ENCODE measurements at places on chromosomes 1 and 21. TPM values are rescaled to one million over a fixed set of nuclear protein-coding genes. Genes with fewer than 3 reads are reported as not detected.

Gene ZNF648
- polyA plus RNA-seq, result 0.04 TPM

Gene TNFRSF8
- 0.25 TPM for polyA plus RNA-seq

Gene PI4KB
- 51.9 TPM for polyA plus RNA-seq

GRCh38 chr1:27403065-27403726 lies 10.8 kb downstream of the GPR3 start:
- H3K4me3 ChIP-seq, result no peak overlapping the region
- H3K27me3 ChIP-seq, result no peaks in the 10 kb centered on the region
- DNase-seq, result peak; percentile 27
- peak overlapping the region; percentile 49 for H3K27ac ChIP-seq

DNA sequence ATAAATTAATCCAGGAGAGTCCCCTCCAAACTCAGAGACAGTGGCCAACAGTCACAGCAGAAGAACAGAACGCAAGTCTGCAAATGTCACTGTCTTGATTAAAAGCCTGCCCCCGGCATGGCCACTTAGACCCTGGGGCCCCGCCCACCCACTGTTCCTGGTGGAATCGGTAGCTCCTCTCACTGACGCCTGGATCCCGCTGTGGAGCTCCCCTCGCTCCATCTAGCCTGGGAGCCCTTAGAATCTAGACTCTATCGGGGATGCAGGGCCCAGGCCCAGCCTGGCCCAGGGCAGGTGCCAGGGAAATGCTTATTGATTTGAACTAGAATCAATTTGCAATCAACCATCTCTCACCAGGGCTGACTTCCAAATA lies 21.4 kb upstream of the PLEKHG5 start:
- no peaks in the 10 kb centered on the region for H3K27me3 ChIP-seq
- DNase-seq, result no peak
- H3K4me3 ChIP-seq, result no peak overlapping the region
- H3K36me3 ChIP-seq, result no peaks in the 10 kb centered on the region

GRCh38 chr1:24871306-24871901 lies 58.7 kb downstream of the RUNX3 start:
- no peaks in the 10 kb centered on the region for H3K27me3 ChIP-seq
- no peak overlapping the region for H3K27ac ChIP-seq
- peaks cover 8% of the 10 kb centered on the region for H3K4me1 ChIP-seq
- no peak for DNase-seq
- H3K36me3 ChIP-seq, result no peaks in the 10 kb centered on the region

DNA sequence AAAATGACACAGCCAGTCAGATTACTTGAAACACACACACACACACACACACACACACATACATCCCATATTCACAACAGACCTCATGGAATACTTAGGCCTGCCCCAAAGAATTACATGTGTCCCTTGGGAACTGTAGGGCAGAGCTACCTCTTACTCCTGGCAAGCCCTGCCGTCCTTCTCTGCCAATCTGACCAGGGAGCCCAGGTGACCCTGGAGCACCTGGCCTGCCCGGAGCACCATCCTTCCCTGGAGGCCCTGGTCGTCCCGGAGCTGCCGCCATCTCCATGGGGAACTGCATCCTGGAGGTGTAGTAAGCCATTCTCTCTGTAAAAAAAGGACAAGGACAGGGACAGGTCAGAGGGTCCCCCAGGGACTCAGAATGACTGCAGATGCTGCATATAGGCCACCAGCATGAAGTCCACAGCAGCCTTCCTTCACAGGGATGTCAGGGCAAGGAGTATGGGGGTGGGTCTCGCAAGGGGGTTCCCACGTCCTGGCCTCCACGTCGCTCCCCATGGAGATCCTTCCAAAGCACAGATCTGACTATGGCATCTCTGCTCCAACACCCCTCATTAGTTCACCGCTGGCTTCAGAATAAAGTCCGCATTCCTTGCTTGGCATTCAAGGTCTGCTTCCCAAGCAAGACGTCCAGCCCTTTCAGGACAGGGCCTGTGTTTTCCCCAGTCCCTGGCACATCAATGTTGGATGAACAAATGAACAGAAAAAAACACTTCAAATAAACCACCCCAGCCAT lies 9.2 kb upstream of the PEF1 start:
- H3K36me3 ChIP-seq, result peaks cover 53% of the 10 kb centered on the region
- no peaks in the 10 kb centered on the region for H3K27me3 ChIP-seq
- H3K4me3 ChIP-seq, result no peak overlapping the region
- DNase-seq, result no peak
- H3K27ac ChIP-seq, result no peak overlapping the region
